ENCODE measurements at places on chromosomes 13 and 19.
A peak's percentile ranks its signal among the peaks of the same experiment; 100 is the strongest.

- no peak for DNase-seq
Measured at GRCh38 chr13:29509999-29510589, 85.4 kb downstream of the SLC7A1 start.

GRCh38 chr19:29525901-29526729 lies at the start of gene VSTM2B:
TSS of gene VSTM2B (plus strand) at chr19:29525994. CDS start at chr19:29526584, 590 bp downstream.
- DNase-seq, result no peak

- DNase-seq, result no peak
Measured at GRCh38 chr13:71156550-71156949, 710.5 kb downstream of the DACH1 start.

DNA sequence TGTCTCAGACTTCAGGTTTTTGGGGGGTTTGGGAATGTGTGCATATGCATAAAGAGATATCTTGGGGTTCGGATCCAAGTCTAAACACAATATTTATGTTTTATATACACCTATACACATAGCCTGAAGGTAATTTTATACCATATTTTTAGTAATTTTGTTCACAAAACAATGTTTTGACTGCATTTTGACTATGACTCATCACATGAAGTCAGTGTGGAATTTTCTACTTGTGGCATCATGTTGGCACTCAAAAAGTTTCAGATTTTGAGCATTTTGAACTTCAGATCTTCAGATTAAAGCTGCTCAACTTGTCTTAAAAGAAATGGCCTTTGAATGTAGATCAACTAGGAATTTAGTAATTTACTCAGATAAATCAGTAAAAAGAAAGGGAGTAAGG lies 712.9 kb upstream of the GPC6 start:
- no peak for DNase-seq

DNA sequence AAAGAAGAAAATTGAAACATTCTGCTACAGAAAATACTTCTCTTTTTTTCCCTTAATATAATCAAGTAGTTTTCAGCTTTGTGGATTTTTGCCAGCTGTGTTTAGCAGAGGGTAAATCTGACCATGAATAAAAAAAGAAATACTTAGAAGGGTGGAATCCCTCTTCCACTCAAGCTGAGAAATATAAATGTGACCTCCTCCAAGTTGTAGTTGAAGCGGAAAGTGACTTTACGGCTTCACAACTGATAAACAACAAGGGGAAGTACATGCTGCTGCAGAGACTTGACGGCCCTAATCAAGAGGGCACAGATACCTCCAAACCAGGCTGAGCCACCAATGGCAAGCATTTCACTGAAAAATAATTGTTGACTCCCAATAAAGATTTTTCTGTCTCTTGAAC lies 785.0 kb downstream of the SLITRK5 start:
- no peak for DNase-seq

DNA sequence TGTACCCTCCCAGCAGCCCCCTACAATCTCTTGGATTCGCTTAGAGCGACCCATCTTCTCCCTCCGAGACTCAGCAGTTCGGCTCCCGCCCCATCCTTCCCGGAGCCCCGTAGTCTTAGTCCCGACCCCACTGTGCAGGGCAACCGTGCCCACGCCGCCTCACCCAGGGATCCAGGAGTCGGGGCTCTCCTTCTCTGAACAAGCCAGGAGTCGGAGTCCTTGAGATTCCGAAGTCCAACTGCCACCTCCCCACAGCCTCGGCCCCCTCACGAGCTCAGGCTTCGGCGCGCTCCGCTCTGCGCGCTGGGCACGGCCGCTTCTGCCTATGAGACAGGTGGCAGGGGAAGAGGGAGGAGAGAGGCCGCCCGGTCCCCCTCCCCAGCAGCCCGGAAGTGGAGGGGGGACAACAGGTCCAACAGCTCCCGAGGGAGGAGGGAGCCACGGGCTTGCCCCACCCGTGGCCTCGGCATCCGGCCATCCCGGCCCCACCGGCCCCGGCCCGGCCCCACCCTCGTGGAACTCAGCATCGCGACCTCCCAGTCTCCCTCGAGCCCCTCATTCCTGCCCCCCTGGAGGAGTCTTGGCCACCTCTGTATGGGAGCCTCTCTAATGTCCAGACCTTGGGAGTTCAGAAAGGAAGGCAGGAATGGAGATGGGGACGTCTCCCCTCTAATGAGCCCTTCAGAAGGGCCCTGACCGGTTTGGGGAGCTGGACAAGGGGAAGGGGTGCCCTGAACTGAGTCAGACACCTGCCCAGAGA lies at the start of gene PHLDB3:
TSS of gene PHLDB3 (minus strand) at position 321 of the 760 bp plus-strand sequence. CDS start 628 bp downstream, outside the sequence.
- no peak for DNase-seq

DNA sequence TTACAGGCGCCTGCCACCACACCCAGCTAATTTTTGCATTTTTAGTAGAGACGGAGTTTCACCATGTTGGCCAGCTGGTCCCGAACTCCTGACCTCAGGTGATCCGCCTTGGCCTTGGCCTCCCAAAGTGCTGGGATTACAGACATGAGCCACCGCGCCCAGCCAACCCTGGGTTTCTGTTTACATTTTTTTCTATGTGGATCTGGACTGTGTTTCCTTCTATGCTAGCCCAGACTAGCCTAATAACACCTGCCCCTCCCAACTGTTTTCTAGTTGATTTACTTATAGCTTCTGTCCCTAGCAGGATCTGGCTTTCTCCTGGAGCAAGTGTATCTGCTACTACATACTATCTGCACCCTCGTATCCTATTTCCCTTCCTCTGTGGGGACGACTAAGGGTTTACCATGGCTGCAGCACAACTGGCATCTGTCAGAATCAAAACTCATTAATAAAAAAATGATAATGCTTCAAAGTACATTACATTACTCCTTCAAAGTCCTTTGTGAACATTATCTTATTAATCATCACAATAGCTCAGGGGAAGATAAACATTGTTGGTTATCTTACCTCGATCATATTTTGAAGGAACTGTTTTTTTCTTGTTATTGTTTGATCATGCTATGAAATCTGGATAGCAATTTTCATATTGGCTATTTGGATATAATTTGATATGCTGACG lies 228.3 kb downstream of the KLF5 start:
- no peak for DNase-seq

DNA sequence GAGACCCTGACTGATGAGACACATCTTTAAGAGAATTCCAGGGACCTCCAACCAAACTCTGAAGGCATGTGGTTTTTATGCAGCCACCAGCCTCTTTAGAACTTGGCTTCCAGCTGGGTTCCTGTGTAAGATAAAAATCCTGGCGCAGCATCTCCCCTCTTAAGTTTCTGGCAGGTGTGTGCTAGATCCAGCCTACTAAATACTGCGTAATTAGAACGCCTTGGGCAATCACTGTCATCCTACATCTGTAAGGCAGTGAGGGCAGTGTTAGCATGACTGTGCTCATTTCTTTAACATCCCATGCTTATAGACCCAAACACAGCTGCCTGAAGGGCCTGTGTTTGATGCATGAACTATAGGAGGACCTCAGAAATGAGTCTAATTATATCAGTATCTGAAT lies 173.5 kb upstream of the OBI1 start:
- no peak for DNase-seq

- no peak for DNase-seq
Measured at GRCh38 chr13:61779456-61779855, 363.8 kb upstream of the PCDH20 start.

- no peak for DNase-seq
Measured at GRCh38 chr19:5588906-5589676, 21.3 kb upstream of the TINCR start.

DNA sequence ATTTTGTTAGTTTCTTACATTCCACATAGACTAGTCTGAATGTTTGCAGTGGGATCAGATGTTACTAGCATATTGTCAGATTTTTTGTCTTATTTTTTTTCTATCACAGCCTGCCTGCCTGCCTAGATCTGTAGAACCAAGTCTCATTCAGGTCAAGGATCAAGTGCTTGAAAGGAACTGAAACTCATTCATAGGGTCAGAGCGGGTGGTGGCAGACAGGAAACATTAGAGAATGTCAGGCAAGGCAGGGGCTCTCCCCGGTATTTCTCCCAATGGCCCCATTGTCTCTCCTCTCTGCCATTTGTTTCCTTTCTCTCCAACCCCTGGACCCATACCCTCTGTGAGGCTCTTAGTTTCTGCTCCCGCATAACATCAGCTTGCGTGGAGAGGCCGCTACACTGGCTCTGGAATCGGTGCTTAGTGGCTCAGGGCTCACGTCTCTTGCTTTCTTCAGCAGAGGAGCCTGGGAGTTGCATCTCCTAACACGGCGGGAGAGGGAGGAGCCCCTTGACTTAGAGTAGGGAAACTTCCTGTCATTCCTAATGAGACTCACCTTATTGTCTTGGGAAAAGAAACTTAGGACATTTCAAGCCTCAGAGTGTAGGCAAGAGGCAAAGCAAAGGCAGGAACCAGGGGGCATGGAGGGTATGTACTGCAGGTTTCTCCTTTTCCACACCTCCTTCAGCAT lies 35.6 kb upstream of the SPATA13 start:
- DNase-seq, result no peak

DNA sequence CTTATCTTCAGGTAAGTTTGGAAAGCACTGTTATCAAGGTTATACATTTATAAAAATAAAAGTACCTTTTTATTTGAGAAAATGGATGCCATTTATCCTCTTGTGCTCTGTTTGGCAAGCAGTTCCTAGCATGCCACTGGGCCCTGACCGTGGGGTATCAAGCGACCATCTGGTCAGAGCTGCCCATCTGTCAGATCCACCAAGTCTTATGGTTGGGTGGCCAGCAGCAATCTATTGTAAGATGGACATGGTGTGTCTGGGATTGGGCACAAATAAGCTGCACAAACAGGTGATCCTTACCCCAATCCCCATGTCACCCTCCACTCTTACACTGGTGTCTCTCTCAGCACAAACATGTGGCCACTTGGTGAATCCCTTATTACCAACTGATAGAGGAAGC lies 178.5 kb downstream of the DLEU7 start:
- no peak for DNase-seq

GRCh38 chr19:35856546-35857149 lies at the start of gene KIRREL2:
TSS of gene KIRREL2 (plus strand) at chr19:35856911. CDS start at chr19:35857120, 209 bp downstream.
- peak; percentile 48 for DNase-seq

DNA sequence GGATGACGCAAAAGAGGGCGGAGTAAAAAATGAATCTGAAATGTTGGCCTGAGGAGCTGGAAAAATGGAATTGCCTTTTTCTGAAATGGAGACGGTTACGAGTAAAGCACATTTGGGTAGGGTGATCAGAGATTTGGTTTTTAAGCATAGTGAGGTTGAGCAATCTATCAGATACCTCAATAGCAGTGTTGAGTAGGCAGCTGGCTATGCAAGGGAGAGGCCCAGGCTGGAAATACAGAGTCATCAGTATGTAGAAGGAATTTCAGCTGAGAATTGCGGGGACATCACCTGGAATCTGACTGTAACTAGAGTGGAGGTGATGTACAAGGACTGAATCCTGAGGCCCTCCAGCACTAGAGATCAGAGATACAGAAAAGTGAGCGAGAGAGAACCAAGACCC lies 224.8 kb downstream of the LMO7 start:
- no peak for DNase-seq

- no peak for DNase-seq
Measured at GRCh38 chr19:33388725-33389420, 15.4 kb downstream of the CEBPG start.

DNA sequence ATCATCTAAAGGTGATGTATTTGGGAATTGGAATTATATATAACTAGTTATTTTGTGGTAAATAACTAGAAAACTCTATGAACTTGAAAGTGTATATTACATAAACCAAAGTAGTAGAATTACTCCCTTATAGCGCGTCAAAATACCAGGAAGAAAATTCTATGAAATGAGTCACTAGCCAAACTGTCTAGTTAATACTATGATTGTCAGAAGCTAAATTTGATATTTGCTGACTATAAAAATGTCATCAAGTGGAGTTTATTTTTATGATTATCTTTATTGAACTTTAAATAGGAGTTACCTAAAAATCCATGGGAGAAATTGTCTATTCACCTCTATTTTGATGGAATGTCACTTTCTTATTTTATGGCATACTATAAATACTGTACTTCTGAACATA lies 100.6 kb downstream of the RNF17 start:
- DNase-seq, result no peak

GRCh38 chr13:91291078-91291477 lies 56.4 kb upstream of the MIR17HG start:
- DNase-seq, result no peak

- no peak for DNase-seq
Measured at GRCh38 chr13:49694446-49694845, 3.2 kb upstream of the EBPL start.

- DNase-seq, result no peak
Measured at GRCh38 chr13:112059457-112060281, 7.3 kb upstream of the SOX1 start.

DNA sequence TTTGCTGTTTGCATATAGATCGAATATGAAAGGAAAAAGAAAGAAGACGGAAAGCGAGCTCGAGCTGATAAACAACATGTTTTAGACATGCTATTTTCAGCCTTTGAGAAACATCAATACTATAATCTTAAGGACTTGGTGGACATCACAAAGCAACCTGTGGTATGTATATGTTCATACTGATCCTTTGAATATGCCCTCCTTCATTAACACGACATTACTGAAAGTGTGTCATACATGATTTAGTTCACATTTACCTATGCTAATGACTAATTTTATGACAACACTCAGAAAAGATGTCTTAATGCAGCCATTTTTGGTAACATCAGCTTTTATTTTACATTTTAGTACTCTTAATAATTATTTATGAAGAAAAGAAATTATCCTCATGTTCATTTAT lies 66.4 kb upstream of the KCTD4 start:
- no peak for DNase-seq

DNA sequence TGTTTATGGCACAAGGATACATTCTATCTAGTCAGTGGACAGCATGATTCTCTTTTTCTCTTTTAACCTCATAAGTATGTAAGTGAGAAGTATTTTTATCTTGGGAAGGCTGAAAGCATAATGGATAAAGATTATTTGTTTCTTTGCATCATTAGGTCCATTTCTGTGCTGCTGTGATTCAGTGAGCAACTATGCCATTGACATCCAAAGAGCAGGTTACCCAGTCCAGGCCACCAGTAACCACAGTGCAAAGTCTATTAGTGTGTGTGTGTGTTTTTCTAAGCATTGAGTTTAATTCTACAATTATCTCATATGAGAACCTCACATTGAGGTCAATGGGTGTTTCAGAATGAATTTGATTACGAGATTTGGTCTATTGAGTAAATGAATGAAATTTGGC lies 158.8 kb upstream of the DACH1 start:
- no peak for DNase-seq

DNA sequence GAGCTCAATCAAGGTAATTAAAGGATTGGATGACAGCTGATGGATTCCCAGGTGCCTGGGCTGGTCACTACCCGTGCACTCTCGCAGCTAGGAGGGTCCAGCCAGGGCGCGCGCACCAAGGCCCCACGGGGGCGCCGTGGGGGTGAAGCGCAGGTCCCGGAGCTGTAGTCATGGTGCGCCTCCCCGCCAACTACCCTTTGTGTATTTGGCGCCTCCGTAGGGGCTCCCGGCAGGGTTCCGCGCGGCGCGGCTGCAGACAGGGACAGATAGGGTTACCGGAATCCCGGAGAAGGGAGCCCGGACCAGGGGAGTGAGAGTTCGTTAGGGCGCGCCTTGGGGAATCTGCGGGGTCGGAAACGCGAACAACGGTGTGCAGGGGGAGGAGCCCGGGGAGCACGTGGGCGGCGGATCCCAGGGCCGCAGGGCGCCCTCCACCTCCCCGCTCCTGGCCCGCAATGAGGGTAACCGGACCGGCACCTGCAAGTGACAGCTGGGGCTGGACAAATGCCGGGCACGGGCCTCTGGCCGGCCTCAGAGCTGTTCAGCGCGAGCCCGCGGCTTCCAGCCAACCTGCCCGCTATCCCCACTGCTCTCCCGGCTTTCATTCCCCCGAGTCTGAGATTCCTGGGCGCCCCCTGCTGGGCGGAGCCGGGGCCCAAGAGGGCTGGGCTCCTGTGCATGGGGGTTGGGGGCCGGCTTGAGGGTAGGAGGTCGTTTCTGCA lies 3.4 kb upstream of the PRAM1 start:
- DNase-seq, result peak; percentile 36

- DNase-seq, result no peak
Measured at GRCh38 chr19:45791744-45792469, 738 bp downstream of the DMWD start.

All from NCI-H1694 (cell line).